Stimulated activated CD4-positive, alpha-beta T cell treated with anti-CD3 and anti-CD28 coated beads, Interleukin-4, amount 100 ng/mL, for 1 hour (primary cell): ENCODE measurements at places on chromosomes 13 and 19.

DNA sequence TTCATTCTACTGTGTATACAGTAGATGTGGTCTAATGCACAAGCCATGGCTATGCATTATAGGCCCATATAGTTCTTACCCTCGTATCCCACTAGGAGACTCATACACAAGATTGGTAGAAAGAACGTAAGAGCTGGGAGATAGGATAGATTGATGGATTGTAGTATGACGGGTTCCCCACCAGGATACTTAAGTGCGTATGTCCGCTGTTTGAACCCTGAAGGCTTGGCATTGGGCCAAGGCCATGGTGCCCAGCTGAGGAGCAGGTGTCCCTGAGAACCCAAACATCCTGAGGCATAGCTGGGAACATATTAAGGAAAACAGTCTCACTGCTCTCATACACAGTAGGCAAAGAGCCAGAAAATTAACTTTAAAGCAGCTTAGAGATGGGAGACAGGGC is 617.5 kb upstream of the KLF12 start:
- DNase-seq, result no peak

DNA sequence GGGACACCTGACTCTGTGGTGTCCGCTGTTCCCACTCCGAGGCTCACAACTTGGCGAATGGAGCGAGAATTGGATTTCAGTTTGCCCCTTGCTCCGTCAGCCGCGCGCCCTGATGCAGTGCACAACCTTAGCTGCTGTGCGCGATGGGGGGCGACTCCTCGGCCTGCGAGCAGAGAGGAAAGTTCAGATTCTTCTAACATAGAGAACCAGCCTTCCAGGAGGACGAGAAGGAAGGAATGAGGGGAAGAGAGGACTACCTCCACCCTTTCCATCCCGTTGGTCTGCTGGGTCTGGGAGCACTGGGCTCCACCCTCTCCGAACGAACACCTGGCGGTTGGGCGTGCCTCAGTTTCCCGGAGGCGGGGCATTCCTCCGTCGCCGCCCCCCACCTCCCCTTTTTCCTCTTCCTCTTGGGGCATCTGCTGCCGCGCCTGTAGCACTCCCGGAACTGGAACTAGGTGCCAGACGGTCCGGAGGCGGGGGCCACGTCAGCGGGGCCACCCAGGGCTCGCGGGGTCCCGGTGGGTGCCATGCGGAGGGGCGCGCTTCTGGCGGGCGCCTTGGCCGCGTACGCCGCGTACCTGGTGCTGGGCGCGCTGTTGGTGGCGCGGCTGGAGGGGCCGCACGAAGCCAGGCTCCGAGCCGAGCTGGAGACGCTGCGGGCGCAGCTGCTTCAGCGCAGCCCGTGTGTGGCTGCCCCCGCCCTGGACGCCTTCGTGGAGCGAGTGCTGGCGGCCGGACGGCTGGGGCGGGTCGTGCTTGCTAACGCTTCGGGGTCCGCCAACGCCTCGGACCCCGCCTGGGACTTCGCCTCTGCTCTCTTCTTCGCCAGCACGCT is at the start of gene KCNK6:
Gene KCNK6 (plus strand): TSS at position 425 of the 838 bp plus-strand sequence. CDS start 106 bp downstream, at position 531.
- DNase-seq, result peak; percentile 60

DNA sequence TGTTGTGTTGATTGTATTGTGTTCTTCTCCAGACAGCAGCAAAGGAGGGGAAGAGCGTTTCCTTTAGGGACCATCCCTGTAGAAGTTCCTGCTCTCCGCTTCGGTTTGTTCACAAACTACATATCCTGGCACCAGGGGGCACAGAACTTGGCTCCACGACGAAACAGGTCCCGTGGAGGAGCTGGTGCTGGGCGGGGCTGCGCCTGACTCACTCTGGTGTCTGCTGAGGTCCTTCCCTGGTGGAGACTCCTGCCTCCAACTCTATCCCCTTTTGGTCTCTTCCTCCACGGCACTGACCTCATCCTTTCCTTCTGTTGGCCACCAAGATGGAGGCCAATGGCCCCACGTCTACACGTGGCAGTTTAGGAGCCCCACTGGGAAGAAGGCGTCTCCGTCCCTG is 14.7 kb downstream of the TMPRSS9 start:
- no peak for DNase-seq

- DNase-seq, result no peak
These were observed 24.0 kb downstream of the ZSWIM4 start for GRCh38 chr19:13819238-13819637.

DNA sequence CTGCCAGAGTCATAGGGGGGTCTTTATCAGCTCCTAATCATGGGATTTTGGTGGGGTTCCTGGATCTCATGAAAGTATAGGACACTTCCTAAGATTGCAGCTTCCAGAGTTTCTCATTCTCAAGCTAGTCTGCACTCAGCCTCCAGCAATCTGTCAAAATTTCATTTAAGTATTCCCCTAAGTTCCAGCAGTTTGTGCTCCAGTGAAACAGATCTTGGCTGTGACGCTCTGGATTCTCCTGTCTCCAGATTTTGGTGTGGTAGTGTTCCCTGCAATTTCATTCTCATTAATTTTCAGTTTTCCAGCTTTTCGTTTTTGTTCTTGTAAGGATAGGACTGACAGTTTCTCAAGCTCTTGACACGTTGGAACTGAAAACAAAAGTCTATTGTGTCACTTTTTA is 908.9 kb upstream of the MIR17HG start:
- no peak for DNase-seq

DNA sequence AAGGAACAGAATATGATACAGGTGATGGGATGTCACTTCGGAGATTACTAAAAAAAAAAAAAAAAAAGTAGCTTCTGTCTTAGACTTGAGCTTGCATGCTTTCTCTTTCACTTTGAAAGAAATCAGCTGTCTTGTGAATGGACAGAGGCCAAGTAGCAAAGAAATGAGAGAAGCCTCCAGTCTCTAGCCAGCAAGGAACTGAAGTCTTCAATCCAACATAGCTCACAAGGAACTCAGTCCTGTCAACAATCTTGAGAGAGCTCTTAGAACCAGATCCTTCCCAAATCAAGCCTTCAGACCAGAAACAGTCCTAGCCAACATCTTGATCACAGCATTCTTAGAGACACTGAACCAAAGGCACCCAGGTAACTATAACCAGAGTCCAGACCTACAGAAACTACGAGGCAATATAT is 7.7 kb downstream of the N4BP2L2 start:
- no peak for DNase-seq

DNA sequence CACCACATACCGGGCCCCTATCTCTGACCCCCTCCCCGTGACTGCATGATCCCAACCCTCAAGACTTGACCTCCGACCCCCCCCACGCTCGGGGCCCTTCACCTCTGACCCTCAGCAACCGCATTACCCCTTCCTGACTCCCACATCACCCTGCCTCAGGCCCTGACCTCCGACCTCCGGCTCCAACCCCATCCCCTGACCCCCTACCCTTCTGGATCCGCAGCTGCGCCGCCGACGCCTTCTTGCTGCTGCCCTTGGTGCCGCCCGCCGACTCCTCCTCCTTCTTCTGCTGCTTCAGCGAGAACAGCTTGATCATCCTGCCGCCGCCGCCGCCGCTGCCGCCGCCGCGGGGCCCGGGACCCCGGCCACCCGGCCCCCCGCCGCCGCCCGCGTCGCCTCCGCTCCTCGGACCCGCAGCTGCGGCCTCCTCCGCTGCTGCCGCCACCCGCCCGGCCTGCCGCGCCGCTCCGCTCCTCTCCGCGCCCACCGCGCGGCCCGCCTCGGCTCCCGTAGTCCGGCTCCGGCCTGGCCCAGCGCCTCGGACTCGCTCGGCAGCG is at the start of gene UBE2M:
Gene UBE2M (minus strand): TSS at position 546 of the 557 bp plus-strand sequence. CDS start 230 bp downstream, at position 316.
- DNase-seq, result peak; percentile 67

DNA sequence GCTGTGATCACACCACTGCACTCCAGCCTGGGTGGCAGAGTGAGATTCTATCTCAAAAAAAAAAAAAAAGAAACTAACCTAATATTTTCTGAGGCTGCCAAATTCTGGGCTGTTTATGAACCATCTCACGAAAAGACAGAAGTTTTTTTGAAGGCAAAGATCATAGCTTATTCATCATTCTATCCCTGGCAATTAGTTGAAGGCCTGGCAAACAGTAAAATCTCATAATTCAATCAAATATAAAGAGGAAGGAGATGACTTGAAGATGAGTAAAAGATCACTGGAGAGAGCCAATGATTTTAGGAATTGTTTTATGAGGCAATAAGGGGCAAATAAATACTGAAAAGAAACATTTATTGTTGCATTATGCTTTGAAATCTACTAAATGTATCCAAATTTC is 216.5 kb downstream of the DCLK1 start:
- DNase-seq, result no peak

DNA sequence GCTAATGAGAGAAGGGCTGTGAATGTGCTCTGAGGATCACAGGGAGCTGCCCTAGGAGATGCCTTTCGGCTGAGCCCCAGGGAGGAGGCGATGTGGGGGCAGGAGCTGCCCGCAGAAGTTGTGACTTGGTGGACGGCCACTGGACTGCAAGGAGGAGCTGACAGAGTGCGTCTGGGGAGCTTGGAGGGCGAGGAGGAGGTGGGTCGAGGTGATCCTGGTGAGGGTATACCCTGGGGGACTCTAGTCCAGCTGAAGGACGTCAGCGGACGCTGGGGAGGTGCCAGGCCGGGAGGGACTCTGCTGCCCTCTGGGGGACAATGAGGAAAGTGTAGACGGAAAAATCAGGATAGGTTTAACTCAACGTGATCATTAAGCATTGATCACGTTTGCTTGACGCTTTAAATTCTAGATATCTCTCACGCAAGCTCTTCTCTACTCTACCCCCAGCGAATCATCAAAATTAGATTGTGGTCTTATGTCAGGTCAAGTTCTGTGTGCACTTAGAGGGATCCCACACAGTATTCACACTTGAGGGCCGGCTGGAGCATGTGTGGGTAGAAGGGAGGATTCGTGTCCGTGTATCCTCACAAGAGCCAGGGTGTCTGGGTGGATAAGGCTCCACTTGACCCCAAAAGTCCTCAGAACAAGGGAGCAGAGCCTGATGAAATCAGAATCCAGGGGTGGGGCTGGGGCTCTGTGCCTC is 3.3 kb upstream of the CEACAM7 start:
- peak; percentile 22 for DNase-seq

GRCh38 chr13:43019811-43020210 is 3.6 kb upstream of the DNAJC15 start:
- DNase-seq, result no peak

DNA sequence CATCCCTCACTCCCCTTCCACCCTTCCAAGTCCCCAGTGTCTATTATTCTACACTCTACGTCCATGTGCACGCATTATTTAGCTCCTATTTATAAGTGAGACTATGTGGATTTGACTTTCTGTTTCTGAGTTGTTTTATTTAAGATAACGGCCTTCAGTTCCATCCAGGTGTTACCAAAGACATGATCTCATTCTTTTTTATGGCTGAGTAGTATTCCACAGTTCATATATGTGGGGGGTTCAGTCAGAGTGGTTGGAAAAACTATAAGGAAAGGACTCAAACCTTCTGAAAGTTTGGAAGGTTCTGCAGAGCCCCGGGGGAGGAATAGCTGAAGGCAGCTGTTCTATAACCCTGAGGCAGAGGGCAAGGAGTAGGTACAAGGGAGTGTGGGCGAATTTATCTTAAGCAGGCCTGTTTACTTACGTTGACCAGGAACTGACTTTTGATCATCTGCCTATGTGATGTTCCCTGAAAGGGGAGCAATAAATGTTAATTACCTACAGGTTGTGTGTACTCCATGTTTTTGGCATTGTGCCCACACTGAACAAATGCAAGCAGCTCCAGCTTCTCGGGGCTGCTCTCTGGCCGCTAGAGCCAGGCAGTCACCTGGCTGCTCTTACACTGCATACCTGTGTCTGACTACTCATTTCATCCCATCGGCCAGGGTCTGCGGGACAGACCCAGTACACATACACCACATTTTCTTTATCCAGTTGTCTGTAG is 13.5 kb upstream of the ADGRE1 start:
- DNase-seq, result no peak

- DNase-seq, result no peak
These were observed 815.6 kb downstream of the EFNB2 start for GRCh38 chr13:105719859-105720258.

DNA sequence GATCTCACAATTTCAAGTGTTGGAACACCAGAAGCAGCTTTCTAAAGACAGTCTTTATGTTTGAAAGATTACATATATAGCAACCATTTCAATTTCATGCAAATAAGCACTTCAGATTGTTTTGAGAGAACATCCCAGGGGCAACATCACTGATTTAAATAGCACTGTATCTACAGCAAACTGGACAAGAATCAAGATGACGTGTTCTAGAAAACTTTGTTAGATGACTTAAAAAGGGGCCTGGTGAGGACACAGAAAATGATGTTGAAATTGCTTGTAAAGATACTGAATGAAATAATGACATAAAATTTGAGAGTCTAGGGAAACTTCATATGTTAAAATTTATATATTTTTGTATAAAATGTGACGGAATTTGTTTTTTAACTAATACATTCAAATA is 277.1 kb downstream of the KLF12 start:
- no peak for DNase-seq

- DNase-seq, result no peak
These were observed 56.9 kb upstream of the EDNRB start for GRCh38 chr13:77975358-77976042.

DNA sequence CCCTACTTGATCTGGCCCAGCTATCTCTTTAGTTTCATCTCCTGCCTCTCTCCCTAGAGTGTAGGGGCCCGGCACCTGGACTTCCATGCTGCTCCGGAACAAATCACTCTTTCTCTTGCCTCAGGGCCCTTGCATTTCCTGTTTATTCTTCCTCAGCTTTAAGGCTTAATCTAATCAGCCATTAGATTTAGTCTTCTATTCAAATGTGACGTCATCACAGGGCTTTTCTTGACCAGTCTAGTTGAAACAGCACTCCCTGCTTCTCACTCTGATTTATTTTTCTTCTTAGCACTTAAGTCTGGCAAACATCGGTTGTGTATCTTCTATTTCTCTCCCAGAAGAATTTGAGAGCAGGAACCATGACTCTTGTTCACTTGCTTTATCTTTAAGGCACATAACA is 564.1 kb downstream of the EFNB2 start:
- no peak for DNase-seq

GRCh38 chr13:101648766-101649487 is 196.5 kb downstream of the ITGBL1 start:
- no peak for DNase-seq
